Kidney epithelial cell (primary cell): ENCODE measurements at places on chromosomes 4 and X.

DNA sequence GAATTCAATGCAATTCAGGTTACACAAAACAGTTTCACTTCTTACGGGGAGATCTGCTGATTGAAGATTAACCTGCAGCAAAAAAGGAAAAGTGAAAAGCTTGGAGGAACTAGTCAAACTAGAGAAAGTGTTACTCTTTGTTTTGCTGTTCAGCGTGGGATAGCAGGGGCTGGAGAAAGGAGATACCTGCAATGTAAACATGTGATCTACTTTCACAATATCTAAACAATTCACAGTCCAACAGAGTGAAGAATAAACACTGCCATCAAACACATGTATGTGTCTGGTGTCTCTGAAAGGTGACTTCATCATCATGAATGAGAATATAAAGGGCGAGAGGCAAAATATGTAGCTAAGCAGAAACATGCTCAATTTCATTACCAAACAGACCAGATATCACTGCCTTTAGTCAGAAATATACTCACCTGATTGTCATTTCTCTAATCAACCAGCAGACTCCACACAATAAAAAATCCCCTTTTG is 26.4 kb downstream of the NIPAL1 start:
- DNase-seq = no peak

DNA sequence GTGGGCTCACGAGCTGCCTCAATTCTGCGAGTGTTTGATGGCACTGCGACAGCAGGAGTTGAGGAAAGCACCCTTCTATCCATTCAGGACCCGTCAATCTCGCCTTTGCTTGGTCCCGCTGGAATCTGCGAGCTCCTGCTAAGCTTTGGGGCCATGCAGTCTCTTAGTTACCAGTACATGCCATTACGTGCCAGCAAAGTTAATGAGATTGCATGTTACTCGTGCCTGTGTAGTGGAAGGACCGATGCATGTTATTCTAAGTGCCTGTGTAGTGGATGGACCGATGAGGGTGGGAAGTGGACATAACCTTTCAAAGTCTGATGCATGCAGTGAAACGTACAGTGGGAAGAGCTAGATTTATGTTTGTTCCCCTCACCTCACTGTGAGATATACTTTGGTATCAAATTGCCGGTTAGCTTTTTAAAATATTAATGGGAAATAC is 569 bp downstream of the RPS3A start:
- DNase-seq = no peak

GRCh38 chrX:1336948-1337779 is 579 bp downstream of the IL3RA start:
- no peak for DNase-seq

GRCh38 chrX:23954396-23954795 is 46.6 kb downstream of the CXorf58 start:
- DNase-seq = no peak

- DNase-seq = no peak
These were observed 325.5 kb downstream of the BCOR start for GRCh38 chrX:39772057-39772832.

- no peak for DNase-seq
These were observed 55.6 kb downstream of the JADE1 start for GRCh38 chr4:128865132-128865531.

- DNase-seq = no peak
These were observed 338.8 kb downstream of the UNC5C start for GRCh38 chr4:95209927-95210326.

DNA sequence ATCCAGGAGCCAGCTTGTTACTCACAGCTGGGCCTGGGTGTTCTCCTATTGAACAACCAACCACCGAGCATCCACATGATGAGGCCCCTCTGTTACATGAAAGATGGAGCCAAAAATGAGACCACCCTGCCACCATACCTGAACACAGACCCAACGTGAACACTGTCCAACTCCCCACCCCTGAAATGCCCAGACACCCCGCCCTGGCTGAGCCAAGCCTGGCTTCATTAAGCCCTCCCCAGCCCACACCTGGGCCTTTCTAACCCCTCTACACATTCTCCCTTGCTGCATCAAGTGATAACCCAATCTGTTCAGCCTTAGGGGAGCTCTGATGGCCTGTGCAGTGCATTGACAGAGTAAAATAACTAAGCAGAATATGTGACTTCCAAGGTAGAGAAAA is 80.7 kb downstream of the EVC start:
- DNase-seq = no peak
